Jurkat, Clone E6-1 (cell line): ENCODE measurements at places on chromosomes 6 and 20.

GRCh38 chr6:124158024-124158423, 354.4 kb downstream of the NKAIN2 start:
- DNase-seq, result no peak

DNA sequence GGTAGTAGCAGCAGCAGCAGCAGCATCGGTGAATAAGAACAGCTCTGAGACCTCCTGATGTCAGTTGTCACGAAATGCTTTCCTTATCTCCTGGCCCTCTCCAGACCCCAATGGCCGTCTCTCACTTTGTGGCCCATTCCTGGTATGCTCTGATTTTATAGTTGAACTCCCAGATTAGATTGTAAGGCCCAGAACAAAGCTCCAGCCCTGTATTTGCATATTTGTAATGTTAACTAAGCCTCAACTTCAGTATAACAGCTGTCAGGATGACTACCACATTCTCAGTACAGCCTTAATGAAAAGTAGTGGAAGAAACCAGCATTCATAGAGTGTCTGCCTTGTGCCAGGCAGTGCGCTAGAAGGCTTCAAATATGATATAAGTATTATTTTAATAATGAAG, 180.9 kb downstream of the SASH1 start:
- DNase-seq, result no peak

- DNase-seq, result no peak
Observed at GRCh38 chr20:8964959-8965562, 103.8 kb upstream of the PLCB4 start.

- DNase-seq, result no peak
Observed at GRCh38 chr6:5116243-5116991, 31.3 kb downstream of the PPP1R3G start.

DNA sequence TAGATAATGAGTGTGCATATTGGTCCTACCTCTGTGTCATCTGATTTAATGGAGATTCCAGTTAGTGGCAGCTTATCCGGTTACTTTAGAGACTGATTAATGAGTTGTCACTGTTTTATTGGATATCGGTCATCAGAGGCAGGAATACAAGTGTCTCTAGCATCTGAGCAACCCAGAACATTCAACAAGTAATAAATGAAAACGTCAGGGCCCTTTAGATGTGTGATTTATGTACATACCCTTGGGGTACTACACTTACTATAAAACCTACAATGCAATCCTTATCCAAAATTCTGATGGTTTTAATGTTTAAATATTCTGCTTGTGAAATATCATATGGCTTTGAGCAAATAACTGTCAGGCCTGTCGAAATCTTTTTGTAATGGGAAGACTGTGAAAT, 1117.9 kb upstream of the FLRT3 start:
- no peak for DNase-seq
